CD8-positive, alpha-beta memory T cell (primary cell): ENCODE measurements at places on chromosomes 5 and 9. TPM values are rescaled to one million over a fixed set of nuclear protein-coding genes. Genes with fewer than 3 reads are reported as not detected.

DNA sequence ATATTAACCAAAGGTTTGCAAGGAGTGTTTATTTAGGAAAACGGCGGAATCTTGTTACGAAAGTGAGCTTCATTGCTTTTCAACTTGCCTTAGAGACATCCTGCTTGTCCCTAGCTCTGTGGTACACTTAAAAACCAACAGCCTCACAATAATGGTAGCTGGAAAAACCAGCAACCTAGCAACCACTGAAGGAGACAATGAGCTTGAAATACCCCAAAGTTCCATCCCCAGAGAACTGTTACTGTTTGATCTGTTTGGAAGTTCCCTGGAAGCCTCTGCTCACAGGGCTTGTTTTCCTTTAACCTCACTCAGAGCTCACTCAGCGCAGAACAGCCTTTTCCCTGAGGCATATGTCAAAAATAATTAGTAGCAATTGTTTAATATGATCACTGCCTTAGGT lies 43.2 kb downstream of the SH3TC2 start:
- no peak overlapping the region for H3K27ac ChIP-seq
- no peaks in the 10 kb centered on the region for H3K36me3 ChIP-seq
- no peaks in the 10 kb centered on the region for H3K27me3 ChIP-seq
- DNase-seq = no peak

GRCh38 chr5:8053270-8053669 lies 184.3 kb downstream of the MTRR start:
- H3K4me1 ChIP-seq = no peaks in the 10 kb centered on the region
- no peak overlapping the region for H3K27ac ChIP-seq
- H3K27me3 ChIP-seq = no peaks in the 10 kb centered on the region
- no peak for DNase-seq
- no peaks in the 10 kb centered on the region for H3K36me3 ChIP-seq

DNA sequence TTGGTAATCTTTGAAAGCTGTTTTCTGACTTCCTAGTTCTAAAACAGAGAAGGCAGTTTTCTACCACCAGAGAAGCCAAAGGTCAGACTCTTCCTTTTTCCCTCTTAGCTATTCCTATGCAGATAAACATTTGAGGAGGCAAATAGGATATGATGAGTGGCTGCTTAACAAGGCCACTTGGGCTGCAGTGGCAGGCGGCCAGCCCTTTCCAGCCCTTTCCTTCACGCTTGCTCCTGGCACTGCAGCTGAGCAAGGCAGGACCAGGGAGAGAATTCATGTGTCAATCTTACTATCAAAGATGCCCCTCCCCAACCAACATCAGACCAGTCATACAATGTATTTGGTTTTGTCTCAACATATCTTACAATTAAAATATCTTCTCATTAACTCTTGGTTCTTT lies 36.8 kb upstream of the RNF38 start:
- no peak overlapping the region for H3K27ac ChIP-seq
- H3K27me3 ChIP-seq = no peaks in the 10 kb centered on the region
- H3K4me3 ChIP-seq = no peak overlapping the region
- DNase-seq = no peak
- H3K36me3 ChIP-seq = no peaks in the 10 kb centered on the region

- no peak overlapping the region for H3K4me3 ChIP-seq
- H3K27me3 ChIP-seq = no peaks in the 10 kb centered on the region
- peaks cover 36% of the 10 kb centered on the region for H3K4me1 ChIP-seq
Measured at GRCh38 chr9:20532584-20532983, 89.7 kb downstream of the MLLT3 start.

ZNF454 gene
- polyA plus RNA-seq = not detected

DNA sequence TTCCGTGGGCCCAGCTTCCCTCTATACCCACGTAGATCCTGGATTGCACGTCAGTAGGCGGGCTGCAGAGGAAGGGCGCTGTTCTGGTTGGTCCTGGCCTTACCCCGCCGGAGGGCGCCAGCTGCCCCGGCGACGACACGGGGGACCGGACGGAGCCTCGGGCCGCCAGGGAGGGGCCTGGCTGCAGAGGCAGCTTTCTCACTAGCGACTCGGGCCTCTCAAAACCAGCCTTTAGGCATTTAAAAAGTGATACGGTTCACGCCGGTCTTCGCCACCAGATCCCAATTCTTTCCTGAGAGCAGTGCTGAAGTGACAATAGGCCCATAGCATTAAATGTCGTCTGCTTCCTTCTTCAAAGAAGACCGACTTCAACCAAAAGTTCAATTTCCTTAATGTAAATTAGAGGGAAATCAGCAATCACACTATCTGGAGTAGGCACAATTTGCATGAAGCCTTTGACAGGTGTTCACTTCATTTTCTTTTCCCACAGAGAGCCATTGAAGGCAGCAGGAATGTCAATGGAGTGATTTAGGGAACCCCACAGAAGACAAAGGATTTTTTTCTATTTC lies 17.6 kb upstream of the UBE2D2 start:
- no peaks in the 10 kb centered on the region for H3K4me1 ChIP-seq
- H3K27me3 ChIP-seq = no peaks in the 10 kb centered on the region
- H3K4me3 ChIP-seq = peak overlapping the region; percentile 43
- no peaks in the 10 kb centered on the region for H3K36me3 ChIP-seq

GRCh38 chr5:112929336-112930081 lies 7.5 kb upstream of the REEP5 start:
- H3K4me1 ChIP-seq = peaks cover 38% of the 10 kb centered on the region
- H3K36me3 ChIP-seq = no peaks in the 10 kb centered on the region
- H3K4me3 ChIP-seq = peak overlapping the region; percentile 35
- DNase-seq = no peak
- no peaks in the 10 kb centered on the region for H3K27me3 ChIP-seq
- H3K27ac ChIP-seq = no peak overlapping the region
